ENCODE measurements at places on chromosomes 6 and 20.

DNA sequence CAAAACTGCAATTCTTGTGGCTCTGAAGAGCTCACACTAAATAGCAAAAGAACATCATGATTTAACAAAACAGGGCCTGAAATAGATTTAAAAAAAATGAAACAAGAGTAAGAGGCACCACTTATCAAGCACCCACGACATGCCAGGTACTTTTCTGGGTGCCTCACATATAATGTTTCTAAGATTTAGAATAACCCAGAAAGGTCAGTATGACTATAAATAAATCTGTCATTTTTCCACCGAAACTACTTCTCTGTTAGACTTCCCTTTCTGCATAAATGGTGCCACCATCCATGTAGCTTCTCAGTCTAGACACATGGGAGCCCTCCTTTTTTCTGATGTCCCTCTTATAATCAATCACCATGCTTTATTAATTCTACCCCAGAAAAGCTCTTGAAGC is 652.4 kb upstream of the CHD6 start:
- DNase-seq = no peak

DNA sequence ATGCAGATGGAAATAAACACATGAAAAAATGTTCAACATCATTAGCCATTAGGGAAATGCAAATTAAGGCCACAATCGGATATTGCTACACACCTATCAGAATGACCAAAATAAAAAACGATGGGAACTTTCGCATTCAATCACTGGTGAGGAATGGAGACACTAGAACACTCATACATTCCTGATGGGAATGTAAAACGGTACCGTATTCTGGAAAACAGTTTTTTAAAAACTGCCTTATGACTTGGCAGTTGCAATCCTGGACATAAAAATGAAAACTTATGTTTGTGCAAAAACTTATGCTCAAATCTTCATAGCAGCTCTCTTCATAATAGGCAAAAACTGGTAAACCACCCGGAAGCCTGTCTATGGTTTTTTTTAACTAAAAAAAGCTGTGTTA is 146.0 kb downstream of the CEBPB start:
- no peak for DNase-seq

DNA sequence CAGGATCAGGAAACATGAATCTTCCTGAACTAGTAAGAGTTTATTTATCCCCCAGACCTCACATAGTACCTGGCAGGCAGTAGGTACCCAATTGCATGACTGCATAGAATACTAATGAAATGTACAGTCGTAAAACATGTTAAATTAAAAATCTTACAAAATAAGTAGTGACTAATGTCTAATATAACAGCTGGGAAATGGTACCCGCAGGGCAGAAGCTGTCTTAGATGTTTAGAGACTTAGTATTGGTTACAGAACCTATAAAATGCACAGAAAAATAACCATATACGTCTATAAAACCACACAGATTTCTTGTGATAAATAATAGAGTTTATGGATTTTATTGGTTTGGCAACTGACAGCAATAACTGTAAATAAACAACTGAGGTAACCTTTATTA is 139.1 kb upstream of the GMDS start:
- DNase-seq = no peak

- DNase-seq = peak; percentile 28
Measured at GRCh38 chr6:138115877-138116660, 8.8 kb upstream of the PERP start.

DNA sequence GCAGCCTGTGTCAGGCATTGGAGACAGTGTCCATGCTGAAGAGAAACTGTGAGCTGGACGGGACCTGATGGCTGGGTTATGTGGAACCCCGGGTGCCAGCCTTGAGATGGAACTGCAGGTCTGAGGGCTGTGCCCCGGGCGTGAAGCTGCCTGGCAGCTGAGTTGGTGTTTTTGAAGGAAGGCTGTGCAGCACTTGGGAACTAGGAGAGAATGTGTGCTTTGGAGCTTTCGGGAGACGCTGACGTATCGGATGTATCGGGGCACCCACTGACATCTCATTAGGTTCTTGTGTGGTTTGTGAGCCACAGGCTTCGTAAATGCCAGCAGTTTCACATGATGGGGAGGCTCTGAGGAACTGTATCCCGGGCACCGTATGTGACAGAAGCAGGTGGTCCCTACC is 2.2 kb downstream of the DLGAP4 start:
- no peak for DNase-seq

DNA sequence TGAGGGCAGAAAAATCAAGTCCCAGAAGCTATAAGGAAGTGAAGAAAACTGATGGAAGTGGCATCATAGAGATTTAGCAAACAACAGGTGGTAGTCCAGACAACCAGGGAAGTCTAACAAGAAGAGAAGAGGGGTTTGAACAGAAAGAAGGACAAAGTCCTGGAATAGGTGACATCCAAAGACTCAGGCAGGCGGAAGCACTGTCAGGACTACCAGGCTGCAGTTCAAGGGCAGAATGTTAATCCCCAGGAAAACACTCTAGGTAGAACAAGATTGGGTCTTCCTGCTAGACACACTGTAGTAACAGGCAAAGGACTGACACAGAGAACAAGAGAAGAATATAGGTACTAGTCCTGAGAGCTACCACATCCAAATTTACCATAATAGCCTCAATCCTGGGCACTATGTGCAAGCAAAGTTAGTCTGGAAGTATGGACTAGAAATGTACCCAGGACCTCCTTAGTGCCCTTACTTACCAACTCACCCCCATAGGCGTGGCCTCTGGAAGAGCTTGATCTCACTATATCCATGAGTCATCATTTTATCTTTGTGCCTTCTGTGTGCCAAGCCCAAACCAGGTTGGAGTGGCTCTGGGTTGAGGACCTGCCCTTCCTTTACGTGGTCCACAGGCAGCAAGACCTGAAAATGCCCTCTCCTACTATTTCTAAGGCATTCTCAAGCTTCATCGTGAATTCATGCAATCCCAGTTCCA is 2.2 kb upstream of the EPB41L2 start:
- no peak for DNase-seq

- no peak for DNase-seq
Measured at GRCh38 chr20:37452236-37452635, 68.8 kb upstream of the NNAT start.

GRCh38 chr6:31822036-31822821 is 5.3 kb upstream of the HSPA1B start:
- DNase-seq = no peak

DNA sequence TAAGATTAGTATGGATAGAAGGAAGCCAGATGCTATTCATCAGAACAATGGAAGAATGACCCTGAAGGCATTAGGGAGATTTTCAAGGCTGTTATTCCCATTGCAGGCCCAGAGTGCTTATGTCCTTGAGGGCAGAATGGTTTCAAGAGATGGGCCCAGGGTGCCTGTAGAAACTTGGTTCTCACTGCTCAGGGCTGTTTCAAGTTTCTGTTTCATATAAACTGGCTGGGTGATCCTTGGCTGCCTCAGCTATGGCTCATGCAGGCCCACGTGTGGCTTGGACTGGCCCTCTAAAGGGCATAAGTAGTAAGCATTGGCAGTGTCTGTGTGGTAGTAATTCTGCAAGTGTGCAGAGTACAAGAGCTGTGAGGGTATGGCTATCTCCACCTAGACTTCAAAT is 540.9 kb upstream of the MAN1A1 start:
- no peak for DNase-seq

DNA sequence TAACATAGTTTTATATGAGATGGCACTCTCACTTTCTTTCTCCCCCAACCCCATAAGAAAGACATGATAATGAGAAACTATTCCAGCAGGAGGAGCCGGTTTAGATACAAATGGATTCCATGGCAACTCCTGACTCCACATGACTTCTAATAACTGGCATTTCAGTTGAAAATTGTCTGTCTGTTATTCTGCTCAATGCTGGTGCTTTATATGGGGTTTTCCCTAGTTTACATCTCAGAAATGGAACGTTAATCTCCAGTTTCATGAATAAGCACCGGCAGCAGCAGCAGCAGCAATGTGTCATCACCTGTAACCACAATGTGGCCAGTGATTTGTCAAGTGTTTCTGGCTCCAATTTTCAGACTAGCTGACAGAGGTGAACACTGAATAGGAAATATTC is 8.0 kb upstream of the SIM1 start:
- no peak for DNase-seq

GRCh38 chr20:19074828-19075516 is 137.5 kb upstream of the SLC24A3 start:
- DNase-seq = no peak

GRCh38 chr20:50508171-50508755 is 1.9 kb upstream of the PTPN1 start:
- DNase-seq = no peak

- no peak for DNase-seq
Measured at GRCh38 chr6:37802810-37803209, 16.7 kb upstream of the ZFAND3 start.

- DNase-seq = no peak
Measured at GRCh38 chr20:63747622-63748069, 8.1 kb downstream of the SLC2A4RG start.

GRCh38 chr6:39794231-39794630 is 2.1 kb downstream of the DAAM2 start:
- DNase-seq = no peak

DNA sequence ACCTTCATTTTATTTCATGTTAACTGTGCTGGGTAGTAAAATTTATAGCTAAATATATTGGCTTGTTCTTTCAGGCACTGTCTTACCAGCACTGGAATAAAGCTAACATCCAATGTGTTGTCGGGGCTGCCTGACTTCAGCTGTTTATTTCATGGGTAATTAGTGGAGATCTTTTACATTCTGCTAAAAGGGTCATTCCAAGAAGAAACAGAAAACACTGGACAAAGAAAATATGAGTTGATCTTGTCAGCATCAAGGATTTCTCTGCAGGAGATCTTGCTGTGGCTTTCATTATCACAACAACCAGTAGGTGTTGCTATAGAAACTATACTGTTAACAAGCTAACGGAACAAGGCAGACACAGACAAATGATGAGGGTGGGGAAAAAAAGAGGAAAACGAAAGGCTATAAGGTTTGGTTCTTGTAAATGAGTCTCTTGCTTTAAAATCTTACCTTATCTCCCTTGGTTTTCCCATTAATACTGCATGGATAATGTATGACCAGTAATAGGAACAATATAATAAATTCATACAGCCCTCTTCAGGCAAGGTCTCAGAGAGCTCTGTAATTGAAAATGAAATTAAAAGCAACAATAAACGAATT is 206.8 kb downstream of the SIM1 start:
- no peak for DNase-seq

DNA sequence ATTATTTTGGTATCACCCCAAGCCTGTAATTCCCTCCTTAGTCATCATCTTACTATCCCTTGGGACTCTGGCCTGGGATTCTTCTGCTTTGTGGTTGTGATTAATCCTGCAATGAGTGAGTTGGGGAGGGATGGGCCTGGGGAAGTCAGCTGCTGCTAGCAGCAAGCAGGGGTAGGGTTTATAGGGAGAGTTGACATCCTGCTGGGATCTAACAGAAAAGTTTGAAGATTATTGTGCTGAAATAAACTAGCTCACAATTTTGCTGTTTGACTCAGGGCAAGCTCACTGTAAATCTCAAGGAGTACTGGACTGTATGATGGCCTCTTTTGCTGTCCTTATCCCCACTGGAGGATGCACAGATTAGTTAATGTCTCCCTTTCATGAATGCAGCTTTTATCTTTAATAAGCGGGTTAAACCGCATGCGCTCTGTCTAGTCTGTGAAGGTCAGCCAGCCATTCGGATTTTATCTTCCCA is 83.4 kb downstream of the JARID2 start:
- DNase-seq = no peak

DNA sequence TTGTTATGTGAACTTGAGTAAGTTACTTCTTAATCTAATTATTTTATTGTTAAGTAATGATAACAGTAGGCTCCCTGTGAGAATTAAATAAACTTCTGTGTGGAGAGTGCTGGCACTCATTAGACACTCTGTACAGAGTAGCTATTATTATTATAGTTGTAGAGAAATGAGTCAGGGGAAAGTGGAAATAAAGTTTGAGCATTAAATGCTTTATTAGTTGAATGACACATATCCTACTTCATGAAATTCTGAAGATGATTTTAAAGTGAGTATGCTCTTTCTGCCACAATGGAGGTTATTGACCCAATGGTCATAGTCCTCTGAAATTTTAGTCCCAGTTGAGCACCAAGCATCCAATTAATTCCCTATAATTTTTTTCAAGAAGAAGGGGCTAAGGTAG is 5.9 kb downstream of the ECI2 start:
- no peak for DNase-seq

- DNase-seq = no peak
Measured at GRCh38 chr20:23008667-23009066, 26.4 kb upstream of the SSTR4 start.
